ENCODE measurements at places on chromosomes 5 and 9.

- H3K27me3 ChIP-seq, result no peaks in the 10 kb centered on the region
- H3K36me3 ChIP-seq, result no peaks in the 10 kb centered on the region
- H3K4me1 ChIP-seq, result no peaks in the 10 kb centered on the region
- no peak for DNase-seq
- H3K27ac ChIP-seq, result no peak overlapping the region
- no peak overlapping the region for H3K4me3 ChIP-seq
These were observed 50.6 kb downstream of the NREP start for GRCh38 chr5:111706345-111706744.

- no peak for DNase-seq
- H3K4me1 ChIP-seq, result peaks cover 6% of the 10 kb centered on the region
- no peaks in the 10 kb centered on the region for H3K27me3 ChIP-seq
- no peak overlapping the region for H3K27ac ChIP-seq
These were observed 12.1 kb downstream of the MAN2A1 start for GRCh38 chr5:109701792-109702191.

- no peak overlapping the region for H3K27ac ChIP-seq
- DNase-seq, result no peak
- no peak overlapping the region for H3K4me3 ChIP-seq
- H3K36me3 ChIP-seq, result no peaks in the 10 kb centered on the region
These were observed 52.5 kb downstream of the SPOCK1 start for GRCh38 chr5:137446615-137447014.

- no peaks in the 10 kb centered on the region for H3K4me1 ChIP-seq
- H3K36me3 ChIP-seq, result no peaks in the 10 kb centered on the region
- peak; percentile 17 for DNase-seq
- no peaks in the 10 kb centered on the region for H3K27me3 ChIP-seq
- H3K27ac ChIP-seq, result no peak overlapping the region
- no peak overlapping the region for H3K4me3 ChIP-seq
These were observed 14.9 kb upstream of the CARD19 start for GRCh38 chr9:93081081-93081529.

- H3K4me3 ChIP-seq, result no peak overlapping the region
- H3K27ac ChIP-seq, result no peak overlapping the region
- H3K36me3 ChIP-seq, result no peaks in the 10 kb centered on the region
- peaks cover 12% of the 10 kb centered on the region for H3K4me1 ChIP-seq
- no peak for DNase-seq
- H3K27me3 ChIP-seq, result no peaks in the 10 kb centered on the region
These were observed 211.1 kb downstream of the EFNA5 start for GRCh38 chr5:107459605-107460004.

GRCh38 chr9:124455820-124456219 is 5.6 kb downstream of the ADGRD2 start:
- no peak overlapping the region for H3K4me3 ChIP-seq
- H3K27me3 ChIP-seq, result no peaks in the 10 kb centered on the region
- H3K36me3 ChIP-seq, result no peaks in the 10 kb centered on the region
- no peak overlapping the region for H3K27ac ChIP-seq
- DNase-seq, result no peak

DNA sequence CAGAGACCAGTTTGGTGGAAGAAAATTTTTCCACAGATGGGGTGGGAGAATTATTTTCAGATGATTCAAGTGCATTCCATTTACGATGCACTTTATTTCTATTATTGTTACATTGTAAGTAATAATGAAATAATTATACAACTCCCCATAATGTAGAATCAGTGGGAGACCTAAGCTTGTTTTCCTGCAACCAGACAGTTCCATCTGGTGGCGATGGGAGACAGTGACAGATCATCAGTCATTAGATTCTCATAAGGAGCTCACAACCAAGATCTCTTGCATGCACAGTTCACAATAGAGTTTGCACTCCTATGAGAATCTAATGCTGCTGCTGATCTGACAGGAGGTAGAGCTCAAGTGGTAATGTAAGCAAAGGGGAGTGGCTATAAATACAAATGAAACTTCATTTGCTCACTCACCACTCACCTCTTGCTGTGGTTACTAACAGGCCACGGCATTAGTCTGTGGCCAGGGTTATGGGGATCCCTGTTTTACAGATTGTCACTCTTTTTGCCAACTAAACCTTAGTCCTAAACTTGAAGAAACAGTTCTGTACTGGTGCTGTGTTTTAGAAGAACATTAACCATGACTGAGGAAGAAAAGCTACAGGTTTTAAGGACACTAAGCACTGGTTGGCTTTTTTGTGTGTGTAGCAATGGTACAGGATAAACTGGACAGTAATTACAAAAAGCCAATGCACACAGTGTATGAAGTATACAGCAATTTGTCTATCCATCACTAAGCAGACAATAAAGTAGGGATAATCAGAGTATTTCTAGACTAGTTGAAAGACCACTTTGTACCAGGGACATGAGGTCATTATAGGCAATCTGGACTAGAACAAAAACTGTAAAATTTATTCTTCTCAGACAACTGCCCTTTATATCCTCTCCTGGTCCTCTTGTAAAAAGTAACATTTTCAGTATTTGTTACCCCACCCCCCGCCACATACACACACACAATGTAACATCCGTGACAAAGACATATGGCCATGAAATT is 9.9 kb downstream of the TMEM232 start:
- no peak overlapping the region for H3K27ac ChIP-seq
- no peaks in the 10 kb centered on the region for H3K27me3 ChIP-seq
- no peak overlapping the region for H3K4me3 ChIP-seq
- DNase-seq, result no peak
